A172 (cell line): ENCODE measurements at places on chromosomes 5 and 9. TPM values are rescaled to one million over a fixed set of nuclear protein-coding genes. Genes with fewer than 3 reads are reported as not detected.

DNA sequence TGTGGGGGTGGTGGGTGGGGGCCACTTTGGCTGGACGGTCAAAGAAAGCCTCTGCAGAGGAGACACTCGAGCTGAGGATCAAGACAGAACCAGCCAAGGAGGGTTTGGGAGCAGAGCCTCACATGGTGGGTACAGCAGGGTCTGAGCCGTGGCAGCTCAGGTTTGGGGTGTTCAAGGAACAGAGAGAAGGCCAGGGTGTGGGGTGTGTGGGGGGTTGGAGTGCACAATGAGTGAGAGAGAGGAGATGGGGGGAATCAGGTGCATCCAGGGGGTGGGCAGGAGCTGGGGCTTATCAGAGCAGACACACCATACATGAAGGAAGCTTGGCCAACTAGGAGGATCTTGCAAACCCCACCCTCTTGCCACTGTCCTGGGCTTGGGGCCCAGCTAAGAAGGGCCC lies 140.0 kb downstream of the NSG2 start:
- DNase-seq = no peak

DNA sequence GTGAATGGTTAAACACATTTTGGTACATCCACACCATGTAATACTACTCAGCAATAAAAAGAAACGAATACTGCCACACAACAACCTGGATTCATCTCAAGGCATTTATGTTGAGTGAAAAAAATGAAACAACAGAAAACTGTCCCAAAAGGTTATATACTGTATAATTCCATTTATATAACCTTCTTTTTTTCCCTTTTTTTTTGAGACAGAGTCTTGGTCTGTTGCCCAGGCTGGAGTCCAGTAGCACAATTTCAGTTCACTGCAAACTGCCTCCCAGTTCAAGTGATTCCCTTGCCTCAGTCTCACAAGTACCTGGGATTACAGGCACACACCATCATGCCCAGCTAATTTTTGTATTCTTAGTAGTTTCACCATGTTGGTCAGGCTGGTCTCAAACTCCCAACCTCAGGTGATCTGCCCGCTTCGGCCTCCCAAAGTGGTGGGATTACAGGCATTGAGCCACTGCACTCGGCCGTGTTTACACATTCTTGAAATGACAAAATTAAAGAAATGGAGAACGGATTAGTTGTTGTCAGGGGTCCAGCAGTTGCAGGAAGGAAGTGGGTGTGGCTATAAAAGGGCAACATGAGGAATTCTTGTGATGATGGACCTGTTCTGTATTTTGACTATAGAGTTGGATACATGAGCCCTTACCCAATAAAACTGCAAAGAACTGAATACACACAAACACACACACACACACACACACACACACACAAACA lies 17.4 kb downstream of the PPP6C start:
- peak; percentile 42 for DNase-seq

DNA sequence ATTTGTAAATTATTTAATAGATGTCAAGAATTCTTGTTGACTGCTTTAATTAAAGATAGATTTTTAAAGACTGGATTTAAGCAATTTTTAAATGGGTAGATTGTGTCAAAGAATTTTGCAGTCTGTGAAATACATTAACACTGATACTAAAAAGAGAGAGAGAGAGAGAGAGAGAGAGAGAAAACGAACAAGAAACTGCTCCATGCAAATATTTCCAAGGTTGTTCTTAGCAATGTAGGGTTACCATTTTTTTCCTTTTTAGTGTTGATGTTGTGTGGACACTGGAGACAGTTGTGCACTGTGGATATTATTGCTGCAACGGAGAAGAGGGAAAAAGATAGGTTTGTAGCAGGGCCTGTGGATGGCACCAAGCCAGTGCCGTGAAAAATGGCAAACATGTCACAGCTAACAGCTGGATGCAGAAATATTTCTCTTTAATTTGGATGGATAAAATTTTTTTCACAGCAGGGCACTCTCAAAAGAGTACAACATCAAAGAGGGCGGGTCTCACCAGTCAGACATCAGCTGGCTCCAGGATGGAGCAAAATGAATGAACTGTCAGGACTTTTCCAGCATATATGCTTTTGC lies 58.2 kb downstream of the PRDM6 start:
- DNase-seq = no peak

- DNase-seq = no peak
Observed at GRCh38 chr5:177553671-177554429, 513 bp downstream of the FAM193B start.

DNA sequence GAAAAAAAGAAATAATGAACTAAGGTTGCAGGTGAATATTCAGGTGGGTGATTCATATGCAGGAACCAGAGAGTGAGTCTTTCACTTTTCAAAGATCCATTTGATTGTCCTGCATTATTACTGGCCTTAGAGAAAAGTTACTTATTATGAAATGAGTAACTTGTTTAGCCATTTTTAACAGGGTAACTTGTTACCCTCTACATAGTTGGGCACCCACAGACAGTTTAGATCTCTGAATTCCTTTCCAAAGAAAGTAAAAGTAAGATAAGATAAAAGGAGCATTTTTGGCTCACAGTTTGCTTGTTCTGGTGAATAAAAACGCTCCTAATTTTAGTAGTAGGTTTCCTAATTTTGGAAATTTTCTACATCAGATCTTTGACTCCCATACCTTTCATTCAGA lies 54.1 kb upstream of the DAB2 start:
- no peak for DNase-seq

- DNase-seq = no peak
Observed at GRCh38 chr5:156826150-156826549, 23.9 kb upstream of the PPP1R2B start.

DNA sequence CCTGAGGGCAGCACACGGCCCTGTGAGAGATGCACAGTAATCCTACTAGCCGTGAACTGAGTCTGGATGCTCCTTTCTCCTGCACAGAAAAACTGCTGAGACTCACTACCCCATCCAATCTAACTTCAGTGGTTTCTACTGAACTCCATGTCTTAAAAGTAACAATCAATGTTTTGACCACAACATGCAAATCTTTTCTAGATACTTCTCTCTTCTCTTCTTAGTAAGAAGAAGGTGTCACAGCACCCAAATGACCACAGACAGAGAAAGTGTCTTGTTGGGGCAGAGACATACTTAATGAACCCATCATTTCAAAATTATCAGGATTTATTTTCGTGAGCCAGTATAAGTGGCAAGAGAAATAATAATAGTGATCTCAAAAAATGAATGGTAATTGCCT lies 285.8 kb upstream of the MEF2C start:
- DNase-seq = no peak

DNA sequence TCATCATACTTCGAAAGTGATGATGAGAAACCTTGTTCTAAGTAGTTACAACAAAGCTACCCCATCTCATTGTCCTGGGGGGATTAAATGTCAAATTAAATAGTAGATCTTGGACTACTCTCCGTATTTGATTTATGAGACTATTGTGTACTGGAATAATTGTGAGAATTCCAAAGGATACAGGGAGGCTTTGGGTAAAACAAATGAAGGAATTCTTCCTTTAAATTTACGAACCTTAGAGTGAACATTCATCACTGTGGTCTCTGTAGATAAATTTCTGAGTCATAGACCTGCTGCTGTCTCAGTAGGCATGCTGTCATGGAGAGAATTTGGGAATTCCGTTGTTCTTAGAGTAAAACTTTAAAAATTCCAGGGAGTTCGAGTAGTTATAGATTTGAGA lies 836.2 kb downstream of the DNAH5 start:
- peak; percentile 72 for DNase-seq

- DNase-seq = no peak
Observed at GRCh38 chr9:2913026-2913425, 69.1 kb upstream of the PUM3 start.

DNA sequence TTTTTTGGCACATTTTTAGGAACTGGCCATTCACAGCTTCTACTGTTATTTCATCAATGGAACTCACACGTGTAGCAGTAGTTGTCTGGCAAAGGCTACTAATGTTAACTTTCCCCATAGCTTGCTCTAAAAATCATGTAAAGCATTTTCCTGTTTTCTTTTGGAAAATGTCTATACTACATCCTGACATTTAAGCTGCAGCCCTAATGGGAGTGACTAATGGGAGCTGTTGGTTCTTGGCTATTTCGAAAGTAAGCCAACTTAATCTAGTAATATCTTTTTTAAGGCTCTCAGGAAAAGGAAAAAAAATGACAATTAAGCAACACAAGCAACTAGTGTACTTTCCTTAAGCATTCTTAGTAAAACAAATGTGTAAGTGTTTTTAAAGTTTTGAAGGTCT lies 169.2 kb downstream of the SLC12A2 start:
- no peak for DNase-seq

CDC20B gene
- total RNA-seq = 0.07 TPM in 1 of 2 replicates, not detected in the other

NUTM2F gene
- total RNA-seq = not detected in 2 replicates

TMEM174 gene
- not detected in 2 replicates for total RNA-seq

RASEF gene
- total RNA-seq = 3.0 and 4.0 TPM in 2 replicates

ANGPTL2 gene
- 0.17 and 0.43 TPM in 2 replicates for total RNA-seq

ZNF454 gene
- total RNA-seq = not detected in 2 replicates

PPP2CA gene
- total RNA-seq = 306 and 365 TPM in 2 replicates

SLC36A3 gene
- not detected in 2 replicates for total RNA-seq
